Activated CD4-positive, alpha-beta T cell treated with anti-CD3 and anti-CD28 coated beads, Interleukin-2, amount 10 ng/mL, durations not matched to agents 7 days and 5 days (primary cell): ENCODE measurements at places on chromosomes 1 and 21. TPM values are rescaled to one million over a fixed set of nuclear protein-coding genes. Genes with fewer than 3 reads are reported as not detected.

Gene RXFP4
- total RNA-seq: not detected

Gene HES5
- not detected for total RNA-seq

Gene CR1L
- total RNA-seq: not detected

Gene RGS16
- total RNA-seq: 2.0 TPM

DNA sequence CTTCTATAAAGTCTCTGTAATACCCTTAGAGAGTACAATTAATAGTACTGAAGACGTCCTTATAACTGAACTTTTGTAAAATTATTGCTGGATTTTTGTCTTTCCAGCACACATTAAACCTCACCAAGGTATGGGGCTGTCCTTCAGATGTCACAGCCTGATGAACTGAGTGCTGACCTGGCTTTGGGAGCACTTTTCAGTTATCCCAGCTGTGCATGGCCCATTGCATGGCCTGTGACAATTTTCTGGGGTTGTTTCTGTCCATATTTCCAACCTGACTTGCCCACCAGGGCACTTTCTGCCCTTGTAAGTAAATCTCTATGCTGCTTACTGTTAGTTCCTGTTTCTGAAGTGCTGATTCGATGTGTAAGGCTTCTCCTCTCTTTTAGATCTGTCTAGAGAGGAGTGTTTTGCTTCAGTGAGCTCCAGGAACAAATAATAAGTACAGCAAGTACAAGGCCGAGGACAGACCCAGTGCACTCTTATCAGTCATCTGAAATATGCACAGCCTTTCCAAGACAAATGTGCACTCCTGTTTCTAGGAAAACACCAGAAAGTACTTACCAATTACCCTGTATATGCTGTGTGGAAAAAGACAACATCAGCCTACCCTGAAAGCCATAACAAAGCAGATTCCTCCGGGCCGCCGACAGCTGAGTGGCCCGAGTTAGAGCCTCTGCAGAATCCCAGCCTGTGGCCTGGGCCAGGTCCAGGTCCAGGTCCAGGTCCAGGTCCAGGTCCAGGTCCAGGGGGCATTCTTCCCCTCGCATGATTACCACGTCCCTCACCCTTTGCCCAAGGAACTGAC lies 121.7 kb downstream of the DHRS3 start:
- no peaks in the 10 kb centered on the region for H3K27me3 ChIP-seq
- H3K4me3 ChIP-seq: no peak overlapping the region
- H3K4me1 ChIP-seq: peaks cover 3% of the 10 kb centered on the region
- H3K36me3 ChIP-seq: peaks cover 37% of the 10 kb centered on the region
- no peak overlapping the region for H3K27ac ChIP-seq

GRCh38 chr1:54819195-54819536 lies 18.0 kb upstream of the TTC22 start:
- DNase-seq: no peak
- no peak overlapping the region for H3K27ac ChIP-seq
- H3K4me1 ChIP-seq: peaks cover 6% of the 10 kb centered on the region
- H3K27me3 ChIP-seq: peaks cover 5% of the 10 kb centered on the region

DNA sequence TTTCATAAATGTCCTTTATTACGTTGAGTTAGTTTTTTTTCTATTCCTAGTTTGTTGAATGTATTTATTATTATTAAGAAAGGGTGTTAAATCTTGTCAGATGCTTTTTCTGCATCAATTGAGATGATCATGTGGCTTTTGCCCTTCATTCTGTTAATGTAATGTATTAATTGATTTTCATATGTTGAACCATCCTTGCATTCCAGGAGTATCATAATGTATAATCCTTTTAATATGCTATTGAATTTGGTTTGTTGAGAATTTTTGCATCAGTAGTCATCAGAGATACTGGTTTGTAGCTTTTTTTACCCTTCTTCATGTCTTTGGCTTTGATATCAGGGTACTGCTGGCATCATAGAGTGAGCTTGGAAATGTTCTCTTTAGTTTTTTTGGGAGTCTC lies 100.0 kb downstream of the POFUT2 start:
- no peaks in the 10 kb centered on the region for H3K4me1 ChIP-seq
- no peak overlapping the region for H3K4me3 ChIP-seq
- peaks cover 76% of the 10 kb centered on the region for H3K36me3 ChIP-seq
- no peak for DNase-seq
- no peaks in the 10 kb centered on the region for H3K27me3 ChIP-seq
- no peak overlapping the region for H3K27ac ChIP-seq

DNA sequence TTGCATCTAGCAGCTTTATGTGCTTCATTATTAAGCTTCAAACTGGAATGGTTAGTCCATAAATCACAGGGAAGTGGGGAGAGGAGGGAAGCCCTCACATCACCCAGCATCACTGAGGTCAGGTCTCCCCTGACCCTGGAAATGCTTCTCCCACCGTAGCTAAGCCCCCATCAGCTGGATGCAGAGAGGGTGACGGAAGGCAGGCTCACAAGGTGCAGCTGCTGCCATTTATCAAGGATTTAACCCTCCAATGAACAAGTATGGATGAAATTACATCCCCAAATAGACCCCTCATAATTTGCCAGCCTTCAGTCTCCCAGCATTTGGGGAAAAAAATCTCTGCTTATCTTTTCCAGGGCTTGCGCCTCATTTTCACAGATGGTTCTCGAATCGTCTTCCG lies 60.8 kb downstream of the PGM1 start:
- H3K27ac ChIP-seq: no peak overlapping the region
- no peak for DNase-seq
- peaks cover 61% of the 10 kb centered on the region for H3K36me3 ChIP-seq
- peaks cover 44% of the 10 kb centered on the region for H3K4me1 ChIP-seq

DNA sequence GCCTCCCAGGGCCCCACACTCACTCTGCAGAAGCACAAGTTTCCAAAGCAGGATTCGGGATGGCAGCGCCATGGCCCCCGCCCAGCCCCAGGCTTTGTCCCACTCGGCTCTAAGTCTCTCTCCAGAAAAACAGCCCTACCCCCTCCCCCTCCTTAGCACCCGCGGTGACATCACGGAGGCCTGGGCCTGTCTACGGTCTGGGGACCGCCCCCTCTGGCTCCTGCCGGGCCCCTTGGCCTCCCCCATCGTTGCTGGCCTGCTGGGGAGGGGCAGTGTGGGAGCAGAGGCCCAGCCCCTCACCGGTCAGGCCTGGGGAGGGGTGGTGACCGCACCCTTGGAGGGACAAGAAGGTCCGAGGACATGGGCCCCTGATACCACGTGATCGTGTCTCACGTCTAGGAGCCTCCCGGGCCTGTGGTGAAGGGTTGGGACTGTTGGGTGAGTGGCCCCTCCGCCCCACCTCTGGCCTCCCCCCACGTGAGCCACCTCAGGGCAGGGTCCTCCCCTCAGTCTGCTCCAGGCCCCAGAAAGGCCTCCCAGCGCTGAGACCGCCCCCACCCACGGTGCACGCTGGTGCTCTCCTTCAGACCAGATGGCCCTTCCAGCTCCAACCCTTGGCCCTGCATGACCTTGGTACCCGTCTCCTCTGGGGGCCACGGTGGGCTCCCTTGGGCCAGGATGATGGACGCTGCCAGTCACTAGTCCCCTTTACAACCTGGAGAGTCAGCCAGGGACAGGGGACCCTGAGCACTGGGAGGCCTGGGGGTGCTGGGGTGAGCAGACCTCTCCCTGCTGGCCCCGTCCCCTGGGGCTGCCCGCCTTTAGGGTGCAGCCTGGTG lies at the start of gene MXRA8:
TSS of gene MXRA8 (minus strand) at position 123 of the 839 bp plus-strand sequence. CDS start at position 72, 51 bp downstream.
- H3K36me3 ChIP-seq: no peaks in the 10 kb centered on the region
- no peak for DNase-seq
- peaks cover 18% of the 10 kb centered on the region for H3K27me3 ChIP-seq
- H3K27ac ChIP-seq: peak within 1 kb of the TSS; percentile 74
- peak within 1 kb of the TSS; percentile 10 for H3K4me3 ChIP-seq
- H3K4me1 ChIP-seq: peaks cover 27% of the 10 kb centered on the region

GRCh38 chr1:183730107-183730724 lies 74.7 kb upstream of the RGL1 start:
- peaks cover 2% of the 10 kb centered on the region for H3K4me1 ChIP-seq
- H3K27ac ChIP-seq: no peak overlapping the region
- H3K4me3 ChIP-seq: no peak overlapping the region
- DNase-seq: no peak
- no peaks in the 10 kb centered on the region for H3K36me3 ChIP-seq

GRCh38 chr21:36369064-36369685 lies 16.0 kb upstream of the CHAF1B start:
- H3K4me1 ChIP-seq: peaks cover 4% of the 10 kb centered on the region
- H3K36me3 ChIP-seq: peaks cover 64% of the 10 kb centered on the region
- H3K27me3 ChIP-seq: no peaks in the 10 kb centered on the region

DNA sequence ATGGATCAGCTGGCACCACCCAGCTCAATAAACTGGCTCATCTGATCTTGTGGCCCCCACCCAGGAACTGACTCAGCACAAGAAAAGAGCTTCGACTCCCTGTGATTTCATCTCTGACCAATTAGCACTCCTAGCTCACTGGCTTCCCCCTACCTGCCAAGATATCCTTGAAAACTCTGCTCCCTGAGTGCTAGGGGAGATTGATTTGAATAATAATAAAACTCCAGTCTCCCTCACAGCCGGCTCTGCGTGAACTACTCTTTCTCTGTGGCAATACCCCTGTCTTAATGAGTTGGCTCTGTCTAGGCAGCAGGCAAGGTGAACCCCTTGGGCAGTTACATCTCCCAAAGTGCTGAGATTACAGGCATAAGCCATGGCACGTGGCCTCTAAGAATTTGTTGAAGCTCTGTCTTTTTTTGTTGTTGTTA lies 11.8 kb upstream of the RHBDL2 start:
- DNase-seq: no peak
- no peak overlapping the region for H3K27ac ChIP-seq
- no peaks in the 10 kb centered on the region for H3K36me3 ChIP-seq
- H3K4me3 ChIP-seq: no peak overlapping the region
- H3K4me1 ChIP-seq: peaks cover 9% of the 10 kb centered on the region
- no peaks in the 10 kb centered on the region for H3K27me3 ChIP-seq

DNA sequence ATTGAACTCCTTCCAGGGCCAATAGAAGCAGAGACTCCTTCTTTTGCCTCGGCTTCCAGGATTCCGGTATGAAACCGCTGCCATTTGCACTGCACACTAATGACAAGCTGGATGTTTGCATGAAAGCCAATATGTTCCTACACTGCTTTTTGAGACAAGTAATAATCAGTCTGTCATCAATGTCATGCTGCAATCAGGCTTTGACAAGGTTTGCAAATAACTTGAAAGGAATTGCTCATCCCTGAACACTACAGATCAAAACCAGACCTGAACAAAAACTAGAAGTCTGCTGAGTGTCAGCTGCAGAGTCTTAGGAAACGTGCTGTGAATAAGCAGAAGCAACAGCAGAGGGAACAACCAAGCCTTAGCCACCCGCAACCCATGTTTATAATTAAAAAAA lies 720.7 kb upstream of the CXADR start:
- DNase-seq: no peak
- H3K4me3 ChIP-seq: no peak overlapping the region
- no peaks in the 10 kb centered on the region for H3K27me3 ChIP-seq
- no peaks in the 10 kb centered on the region for H3K4me1 ChIP-seq

DNA sequence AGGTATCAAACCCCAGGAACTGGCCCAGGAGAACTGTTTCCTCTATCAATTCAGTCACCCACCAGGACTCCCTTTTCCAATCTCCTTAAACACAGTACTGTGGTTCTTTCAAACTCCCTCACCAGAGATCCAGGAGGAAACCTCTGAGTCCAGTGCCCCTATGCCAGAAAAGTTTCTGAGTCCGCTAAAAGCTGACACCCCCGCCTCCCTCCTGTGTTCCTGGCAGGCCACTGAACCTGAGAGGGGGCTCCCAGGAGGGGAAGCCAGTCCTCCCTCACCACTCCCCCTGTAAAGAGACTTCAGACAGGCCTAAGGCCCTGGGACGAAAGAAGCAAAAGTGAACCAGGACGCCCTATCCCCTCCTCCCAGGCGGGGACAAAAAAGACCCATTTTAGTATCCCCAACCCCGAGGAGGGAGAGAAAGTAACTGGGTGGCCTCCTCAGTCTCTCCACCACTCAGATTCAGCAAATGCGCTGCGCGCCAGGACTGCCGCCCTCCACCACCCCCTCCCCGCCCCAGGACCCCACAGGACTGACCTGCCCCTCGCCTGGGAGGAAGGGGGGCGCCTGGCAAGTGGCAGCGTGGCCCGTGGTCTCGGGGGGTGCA lies 624 bp downstream of the SLC41A1 start:
- H3K36me3 ChIP-seq: peaks cover 10% of the 10 kb centered on the region
- H3K4me1 ChIP-seq: peaks cover 33% of the 10 kb centered on the region
- peak overlapping the region; percentile 89 for H3K27ac ChIP-seq
- H3K27me3 ChIP-seq: peaks cover 9% of the 10 kb centered on the region

DNA sequence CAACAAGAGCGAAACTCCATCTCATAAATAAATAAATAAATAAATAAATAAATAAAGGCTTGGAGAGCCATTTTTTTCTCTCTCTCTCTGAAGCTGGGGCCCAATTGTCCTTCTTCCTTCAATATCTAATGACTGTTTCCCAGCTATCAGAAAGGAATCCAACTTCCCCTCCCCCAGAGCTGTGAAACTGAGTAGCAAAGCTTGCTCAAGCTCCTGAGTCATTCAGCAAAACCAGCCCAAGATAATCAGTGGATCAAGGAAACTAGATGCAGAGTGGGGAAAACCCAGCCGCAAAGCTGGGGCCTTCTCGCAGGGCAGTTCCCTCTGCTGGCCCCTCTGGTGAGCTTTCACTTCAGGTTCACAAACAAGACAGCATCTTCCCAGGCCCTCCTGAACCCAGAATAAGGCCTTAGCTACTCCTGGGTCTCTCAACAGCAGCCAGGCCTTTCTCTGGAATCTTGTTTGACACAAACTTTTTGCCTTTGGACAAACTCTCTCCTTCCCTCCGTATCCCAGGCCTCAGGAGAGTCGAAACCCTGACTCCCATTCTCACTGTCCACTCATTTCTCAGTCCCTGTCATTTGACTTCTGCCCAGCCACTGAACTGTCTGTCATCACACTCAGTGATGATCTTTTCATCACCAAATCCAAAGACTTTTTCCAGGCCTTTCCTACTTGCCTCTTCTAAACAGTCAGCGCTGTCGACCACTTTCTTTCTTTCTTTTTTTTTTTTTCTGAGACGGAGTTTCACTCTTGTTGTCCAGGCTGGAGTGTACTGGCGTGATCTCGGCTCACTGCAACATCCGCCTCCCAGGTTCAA lies 18.0 kb upstream of the PTP4A2 start:
- H3K36me3 ChIP-seq: no peaks in the 10 kb centered on the region
- H3K4me1 ChIP-seq: peaks cover 80% of the 10 kb centered on the region
- DNase-seq: peak; percentile 80
- peak overlapping the region; percentile 11 for H3K4me3 ChIP-seq
- no peaks in the 10 kb centered on the region for H3K27me3 ChIP-seq
